ENCODE measurements at places on chromosomes 7 and 10.

DNA sequence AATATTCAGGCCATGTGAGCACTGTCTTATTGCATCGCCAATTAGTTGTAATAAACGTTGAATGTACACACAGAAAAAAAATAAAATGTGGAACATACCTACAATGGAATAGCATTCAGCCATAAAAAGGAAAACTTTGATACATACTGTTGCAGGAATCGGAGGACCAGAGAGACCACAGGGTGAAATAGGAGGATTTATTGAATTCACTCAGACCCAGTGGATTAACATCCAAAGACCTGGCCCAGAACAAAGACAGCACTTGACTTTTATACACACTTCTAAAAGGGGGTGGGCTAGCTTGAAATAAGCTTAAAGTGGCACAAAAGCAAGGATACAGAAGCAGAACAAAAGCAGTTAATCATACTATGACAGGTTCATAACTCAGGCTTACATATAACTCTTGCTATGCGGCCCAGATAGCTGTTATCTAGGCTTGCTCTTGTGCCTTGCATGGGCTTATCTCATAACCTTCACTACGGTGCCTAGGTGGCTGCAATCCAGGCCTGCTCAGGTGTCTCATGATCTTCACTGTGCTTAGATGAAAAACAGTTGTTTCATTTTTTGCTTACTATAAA is 292.2 kb upstream of the TAC1 start:
- no peak for DNase-seq

DNA sequence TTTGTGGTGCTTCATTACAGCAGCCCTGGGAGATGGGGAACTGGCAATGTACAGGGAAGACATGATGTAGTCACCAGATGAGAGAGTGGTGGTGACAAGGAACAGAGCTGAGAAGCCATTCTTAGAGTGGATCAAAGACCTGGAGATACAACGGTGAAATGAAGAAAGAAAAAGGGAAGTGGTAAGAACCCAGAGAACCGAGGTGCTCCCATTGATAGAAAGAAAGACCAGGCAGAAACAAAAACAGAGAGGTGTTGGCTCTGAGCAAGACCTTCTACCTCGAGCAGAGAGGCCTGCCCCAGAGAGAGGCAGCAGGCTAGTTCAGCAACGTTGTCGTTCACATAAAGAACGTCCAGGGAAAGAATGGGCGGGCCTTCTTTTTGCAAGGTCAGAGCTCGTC is 186.7 kb downstream of the ADAM12 start:
- no peak for DNase-seq

DNA sequence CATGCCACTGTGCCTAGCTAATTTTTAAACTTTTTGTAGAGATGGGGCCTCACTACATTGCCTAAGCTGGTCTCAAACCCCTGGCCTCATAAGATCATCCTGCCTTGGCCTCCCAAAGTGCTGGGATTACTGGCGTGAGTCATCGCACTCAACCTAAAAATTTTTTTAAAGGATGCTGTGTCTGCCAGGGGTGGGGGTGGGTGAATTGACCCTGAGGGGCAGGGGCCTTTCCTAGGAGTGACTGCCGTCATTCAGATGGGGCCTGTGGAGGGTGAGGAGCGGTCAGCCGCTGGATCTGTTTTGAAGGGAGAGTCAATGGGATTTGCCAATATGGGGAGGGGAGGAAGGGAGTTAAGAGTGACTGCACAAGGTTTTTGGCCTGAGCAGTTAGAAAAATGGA is 89.4 kb downstream of the C10orf105 start:
- DNase-seq: no peak

DNA sequence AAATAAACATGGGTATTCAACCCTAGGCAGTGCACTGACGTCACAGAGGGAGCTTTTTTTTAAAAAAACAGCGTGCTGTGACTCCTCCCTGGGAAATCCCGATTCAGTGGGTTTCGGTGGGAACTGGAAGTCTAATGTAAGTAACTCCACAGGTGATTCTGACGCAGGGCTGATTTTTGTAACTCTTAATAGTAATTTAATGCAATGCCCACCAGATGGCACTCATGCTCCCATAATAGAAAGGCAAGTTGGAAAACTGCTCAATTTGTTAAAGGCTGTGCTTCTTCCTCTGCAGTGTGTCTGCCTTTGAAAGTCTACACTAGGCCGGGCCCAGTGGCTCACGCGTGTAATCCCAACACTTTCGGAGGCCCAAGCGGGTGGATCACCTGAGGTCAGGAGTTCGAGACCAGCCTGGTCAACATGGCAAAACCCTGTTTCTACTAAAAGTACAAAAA is 10.9 kb upstream of the RSU1 start:
- DNase-seq: peak; percentile 4

GRCh38 chr7:34739651-34740300 is 81.8 kb downstream of the NPSR1 start:
- no peak for DNase-seq

GRCh38 chr10:86017841-86018734 is 348.5 kb downstream of the GRID1 start:
- DNase-seq: peak; percentile 44

DNA sequence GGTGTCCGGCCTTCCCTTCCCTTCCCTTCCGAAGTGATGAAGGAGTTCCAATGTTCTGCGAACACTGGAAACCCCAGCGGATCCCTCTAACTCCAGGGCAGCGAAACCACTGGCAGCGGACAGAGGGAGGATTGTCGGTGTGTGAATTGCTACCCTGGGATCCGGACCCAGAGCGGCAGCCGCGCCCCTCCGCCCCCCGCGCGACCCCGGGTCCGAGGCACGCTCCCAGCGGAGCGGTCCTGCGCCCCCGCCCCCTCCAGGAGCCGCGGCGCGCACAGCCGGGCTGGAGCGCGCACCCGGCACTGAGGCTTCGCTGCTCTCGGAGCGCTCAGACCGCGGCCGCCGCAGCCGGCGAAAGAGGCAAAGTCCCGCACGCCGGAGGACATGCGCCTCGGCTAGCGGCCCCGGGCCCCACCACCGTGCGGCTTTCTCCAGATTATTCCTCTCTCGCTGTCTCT is at the start of gene PTPRZ1:
Gene PTPRZ1 (plus strand): TSS at position 331 of the 458 bp plus-strand sequence. CDS start 339 bp downstream, outside the sequence.
- DNase-seq: no peak

DNA sequence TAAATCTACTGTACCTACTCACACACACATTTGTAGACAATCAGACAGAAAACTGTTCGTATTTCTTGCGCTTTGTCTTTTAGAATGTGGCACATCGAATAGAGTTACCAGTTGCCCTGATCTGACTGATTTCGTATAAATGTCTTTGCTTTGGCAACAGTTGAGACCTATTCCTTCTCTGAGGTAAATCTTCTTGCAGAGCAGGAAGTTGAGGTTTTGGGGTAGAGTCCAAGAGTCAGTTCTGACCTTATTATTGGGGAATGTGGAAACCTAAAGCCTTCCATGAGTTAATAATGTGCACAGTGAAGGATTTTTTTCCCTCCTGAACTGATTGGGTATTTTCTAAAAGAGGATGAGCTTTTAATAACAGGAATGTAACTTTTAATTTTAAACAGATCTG is 135.3 kb downstream of the KIAA1217 start:
- no peak for DNase-seq

GRCh38 chr10:107585630-107586029 is 421.1 kb upstream of the SORCS1 start:
- no peak for DNase-seq

GRCh38 chr10:132836248-132836831 is 50.4 kb upstream of the NKX6-2 start:
- no peak for DNase-seq

DNA sequence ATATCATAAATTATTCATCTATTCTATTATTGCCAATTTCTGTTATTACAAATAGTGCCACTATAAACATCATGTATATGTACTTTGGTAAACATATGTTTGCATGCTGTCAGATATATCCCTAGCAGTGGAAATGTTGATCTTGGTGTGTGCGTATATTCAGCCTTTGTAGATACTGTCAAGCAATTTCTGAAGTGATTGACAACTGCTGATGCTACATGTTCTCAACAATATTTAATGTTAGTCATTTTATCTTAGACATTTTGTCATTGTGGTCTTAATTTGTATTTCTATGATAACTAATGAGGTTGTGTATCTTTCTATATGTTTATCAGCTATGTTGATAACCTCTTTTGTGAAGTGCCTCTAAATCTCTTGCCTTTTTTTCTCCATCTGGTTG is 186.5 kb upstream of the NRG3 start:
- no peak for DNase-seq
